NCI-H2171 treated with DMSO at 0.1 percent for 48 hours (cell line): ENCODE measurements at places on chromosomes 11 and 22.

- no peak for DNase-seq
Measured at GRCh38 chr11:83734120-83734519, 448.0 kb upstream of the CCDC90B start.

DNA sequence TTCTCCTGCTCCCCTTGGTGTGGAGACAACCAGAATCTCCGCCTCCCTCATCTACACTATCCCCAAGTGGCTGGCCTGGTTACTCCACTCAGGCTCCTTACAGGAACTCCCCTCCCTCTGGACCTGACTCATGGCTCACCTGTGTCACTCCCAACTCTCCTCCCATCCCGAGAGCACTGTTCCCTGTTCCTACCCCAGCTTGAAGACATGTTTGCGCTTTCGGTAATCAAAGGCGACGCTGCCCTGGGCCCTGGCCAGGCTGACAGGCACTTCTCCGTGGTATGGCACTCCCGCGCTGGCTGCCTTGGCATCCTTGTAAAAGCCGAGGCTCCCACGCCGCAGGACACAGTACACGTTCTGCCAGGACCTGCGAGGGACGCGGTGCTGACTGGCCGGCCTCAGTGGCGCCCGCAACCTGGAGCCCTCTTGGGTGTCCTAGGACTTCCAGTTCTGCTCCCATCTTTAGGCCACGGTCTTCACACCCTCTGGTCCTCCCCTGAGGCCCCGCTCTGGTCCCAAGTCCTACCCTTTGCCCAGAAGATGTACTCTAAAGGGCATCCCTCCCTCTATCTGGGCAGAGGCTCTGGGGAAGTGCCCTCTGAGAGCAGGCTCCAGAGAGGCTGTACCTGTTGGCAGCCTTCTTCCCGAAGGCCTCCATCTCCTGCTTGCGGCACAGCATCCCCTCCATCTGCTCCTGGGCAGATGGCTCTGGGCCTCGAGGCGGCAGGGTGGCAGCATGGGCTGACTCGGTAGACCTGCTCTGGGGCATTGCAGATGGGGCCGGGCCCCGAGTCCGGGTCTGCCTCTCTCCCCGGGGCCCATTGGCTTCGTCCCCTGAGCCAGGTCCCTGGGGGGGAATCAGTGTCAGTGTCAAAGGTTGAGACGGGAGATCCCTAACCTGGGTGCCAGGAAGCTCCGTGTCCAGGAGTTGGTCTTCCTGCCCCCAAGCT lies 9.4 kb upstream of the RBM4B start:
- peak; percentile 12 for DNase-seq

DNA sequence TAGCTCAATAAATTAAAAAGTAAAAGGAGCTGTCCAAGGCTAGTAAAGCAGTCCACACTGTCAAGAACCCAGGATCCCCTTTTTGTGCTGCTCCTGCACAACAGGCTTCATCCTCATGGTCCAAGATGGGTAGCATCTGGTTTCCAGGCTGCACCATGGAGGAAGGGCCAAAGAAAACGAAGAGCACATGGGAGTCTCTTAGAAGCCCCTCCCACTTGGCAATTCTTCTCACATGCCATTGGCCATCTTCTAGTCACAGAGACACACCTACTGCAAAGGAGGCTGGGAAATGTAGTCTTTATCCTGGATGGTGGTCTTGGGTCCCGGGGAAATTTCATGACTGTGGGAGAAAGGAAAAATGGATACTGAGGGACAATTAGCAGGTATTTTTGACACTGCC lies 37.8 kb downstream of the PRR5L start:
- peak; percentile 90 for DNase-seq

DNA sequence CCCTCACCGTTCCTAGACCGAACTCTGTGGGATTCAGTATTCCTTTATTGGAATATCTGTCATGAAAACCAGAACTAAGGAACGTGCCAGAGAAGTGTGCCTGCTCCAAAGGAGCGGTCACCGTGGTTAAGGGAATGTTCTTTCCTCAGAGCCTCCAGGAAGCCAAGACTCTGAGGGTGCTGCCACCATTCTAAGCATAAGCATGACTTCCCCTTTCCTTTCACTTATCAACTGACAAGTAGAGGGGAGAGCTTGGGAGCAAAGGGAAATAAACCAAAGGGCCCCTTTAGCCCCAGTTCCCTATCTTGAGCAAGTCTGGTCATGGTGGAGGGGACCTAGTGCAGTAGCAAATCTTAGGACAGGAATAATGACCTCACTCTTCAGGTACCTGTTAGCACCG lies 26.8 kb downstream of the CTR9 start:
- no peak for DNase-seq

DNA sequence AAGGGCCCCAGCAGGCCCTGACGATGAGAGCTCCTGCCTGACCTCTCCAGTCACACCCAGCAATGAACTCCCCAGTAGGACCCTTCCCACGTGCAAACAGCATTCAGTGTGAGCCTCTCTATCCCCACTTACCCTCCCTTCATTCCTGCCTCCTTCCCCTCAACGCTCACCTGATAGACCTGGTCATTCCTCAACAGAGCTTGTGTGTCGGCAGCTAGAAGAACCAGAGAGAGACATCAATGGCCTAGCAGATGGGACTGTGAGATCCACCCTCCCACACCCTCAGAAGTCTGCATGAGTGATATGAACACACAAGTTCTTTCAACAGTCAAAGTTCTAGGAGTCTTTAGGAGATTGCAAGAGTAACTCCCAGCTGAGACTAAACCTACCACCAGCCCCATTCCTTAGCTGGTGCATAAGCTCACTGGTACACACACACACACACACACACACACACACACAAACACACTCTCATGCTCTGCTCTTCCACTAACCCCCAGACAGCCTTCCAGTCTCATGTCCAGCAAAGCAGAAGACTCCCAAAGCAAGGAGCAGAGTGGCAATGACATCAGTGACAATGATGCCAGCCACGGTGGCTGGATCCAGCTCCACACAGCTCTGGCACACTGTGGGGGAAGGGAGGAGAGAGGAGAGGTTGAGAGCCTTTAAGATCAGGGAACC lies 3.1 kb downstream of the CD3D start:
- DNase-seq = no peak

GRCh38 chr11:47355283-47356128 lies 3.0 kb upstream of the MYBPC3 start:
- peak; percentile 93 for DNase-seq

GRCh38 chr11:122348659-122349409 lies 232.8 kb upstream of the BLID start:
- DNase-seq = no peak

DNA sequence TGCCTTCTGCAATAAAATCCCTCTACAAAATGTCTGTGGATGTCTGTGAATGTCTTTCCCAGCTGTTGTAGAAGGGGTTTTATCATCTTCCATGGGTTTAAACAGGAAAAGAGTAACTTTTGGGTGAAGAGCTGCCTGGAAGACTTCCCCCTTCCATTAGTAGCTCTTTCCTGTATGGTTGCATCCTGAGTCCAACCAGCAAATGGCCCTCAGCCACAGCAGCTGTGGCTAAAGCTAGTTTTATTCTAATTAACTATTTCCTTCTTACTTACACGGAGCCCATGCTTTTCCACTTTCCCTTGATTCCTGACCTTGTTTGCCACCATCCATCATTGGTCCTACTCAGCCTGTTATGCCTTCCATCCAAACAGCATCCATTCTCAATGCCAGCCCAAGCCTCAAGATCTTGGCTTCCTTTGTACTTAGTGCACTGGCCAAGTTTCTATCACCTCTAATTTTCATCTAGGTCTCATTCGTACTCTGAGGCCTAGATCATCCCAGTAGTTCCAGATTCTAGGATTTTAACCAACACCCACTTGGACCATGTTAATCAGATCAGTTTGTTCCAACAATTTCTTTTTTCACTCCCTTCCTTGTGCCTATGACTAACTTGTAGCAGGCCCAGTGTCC lies 41.5 kb upstream of the CADM1 start:
- DNase-seq = no peak

DNA sequence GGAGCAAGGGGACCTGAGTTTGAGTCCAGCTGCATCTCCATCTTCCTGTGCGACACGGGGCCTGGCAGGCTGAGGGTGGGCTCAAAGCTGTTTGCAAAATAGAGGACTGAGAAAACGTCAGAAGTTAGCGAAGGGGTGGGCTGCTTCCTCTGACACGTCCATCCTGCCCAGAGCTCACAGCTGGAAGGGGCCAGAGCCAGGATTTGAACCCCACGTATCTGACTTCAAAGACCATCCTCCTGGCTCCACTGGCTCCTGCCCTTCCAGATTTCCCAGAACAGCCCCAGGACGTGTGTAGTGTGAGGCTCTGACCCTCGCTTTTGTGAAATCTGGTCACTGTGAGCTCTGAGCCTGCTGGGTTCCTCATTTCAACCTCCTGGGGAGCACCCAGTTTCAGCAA lies 56.3 kb downstream of the CD82 start:
- no peak for DNase-seq

DNA sequence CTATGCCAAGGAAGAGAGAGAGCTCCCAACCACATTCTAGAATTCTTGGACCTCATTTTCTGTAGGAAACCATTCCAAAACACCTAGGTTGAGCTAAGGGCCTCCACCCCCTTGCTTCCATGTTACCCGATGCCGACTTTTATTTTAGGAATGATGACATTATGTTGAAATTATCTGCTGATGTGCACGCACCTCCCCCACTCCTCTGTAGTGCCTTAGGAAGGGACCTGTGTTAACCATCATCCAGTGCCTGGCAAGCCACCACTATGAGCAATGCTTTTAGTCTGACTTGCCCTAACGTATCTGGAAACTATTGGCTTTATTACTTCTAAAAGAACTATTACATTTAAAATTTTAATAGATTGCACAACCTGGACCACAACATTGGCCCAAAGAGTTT lies 42.1 kb downstream of the NCAPD3 start:
- DNase-seq = no peak

GRCh38 chr11:124759266-124760204 lies 2.6 kb downstream of the ESAM start:
- DNase-seq = no peak

- no peak for DNase-seq
Measured at GRCh38 chr22:31637447-31637890, 24.5 kb downstream of the PISD start.

GRCh38 chr11:116466801-116467200 lies 306.0 kb downstream of the BUD13 start:
- no peak for DNase-seq

- DNase-seq = no peak
Measured at GRCh38 chr11:116650052-116650451, 122.7 kb downstream of the BUD13 start.

- no peak for DNase-seq
Measured at GRCh38 chr11:1771700-1772099, 8.0 kb upstream of the CTSD start.

GRCh38 chr11:24588081-24588480 lies 91.2 kb downstream of the LUZP2 start:
- DNase-seq = no peak

- DNase-seq = no peak
Measured at GRCh38 chr22:25134028-25134427, 65.6 kb upstream of the CRYBB3 start.

GRCh38 chr22:42066937-42067336 lies 3.7 kb downstream of the NAGA start:
- DNase-seq = no peak

- DNase-seq = peak; percentile 75
Measured at GRCh38 chr11:78564490-78565467, 9.9 kb downstream of the NARS2 start.

GRCh38 chr22:36738416-36739020 lies 35.0 kb upstream of the CACNG2 start:
- no peak for DNase-seq

- no peak for DNase-seq
Measured at GRCh38 chr11:111631666-111632039, 29.4 kb downstream of the SIK2 start.

GRCh38 chr11:18727479-18728236 lies 1.7 kb upstream of the IGSF22 start:
- no peak for DNase-seq

GRCh38 chr11:7977232-7977917 lies 9.8 kb upstream of the EIF3F start:
- DNase-seq = no peak

GRCh38 chr22:46508491-46508999 lies 28.9 kb downstream of the CELSR1 start:
- DNase-seq = no peak

GRCh38 chr11:117851106-117851505 lies 25.4 kb downstream of the FXYD6 start:
- DNase-seq = peak; percentile 17

GRCh38 chr11:107563702-107564101 lies 1.8 kb downstream of the ALKBH8 start:
- peak; percentile 42 for DNase-seq

DNA sequence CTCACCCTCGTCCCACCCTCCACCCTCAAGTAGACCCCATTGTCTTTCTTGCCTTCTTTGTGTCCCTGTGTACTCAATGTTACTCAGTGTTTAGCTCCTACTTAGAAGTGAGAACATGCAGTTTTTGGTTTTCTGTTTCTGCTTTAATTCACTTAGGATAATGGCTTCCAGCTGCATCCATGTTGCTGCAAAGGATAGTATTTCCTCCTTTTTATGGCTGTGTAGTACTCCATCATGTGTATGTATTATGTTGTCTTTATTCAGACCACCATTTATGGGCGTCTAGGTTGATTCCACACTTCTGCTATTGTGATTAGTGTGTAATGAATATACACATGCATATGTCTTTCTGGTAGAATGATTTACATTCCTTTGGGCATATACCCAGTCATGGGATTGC lies 73.6 kb downstream of the SIK2 start:
- DNase-seq = no peak

DNA sequence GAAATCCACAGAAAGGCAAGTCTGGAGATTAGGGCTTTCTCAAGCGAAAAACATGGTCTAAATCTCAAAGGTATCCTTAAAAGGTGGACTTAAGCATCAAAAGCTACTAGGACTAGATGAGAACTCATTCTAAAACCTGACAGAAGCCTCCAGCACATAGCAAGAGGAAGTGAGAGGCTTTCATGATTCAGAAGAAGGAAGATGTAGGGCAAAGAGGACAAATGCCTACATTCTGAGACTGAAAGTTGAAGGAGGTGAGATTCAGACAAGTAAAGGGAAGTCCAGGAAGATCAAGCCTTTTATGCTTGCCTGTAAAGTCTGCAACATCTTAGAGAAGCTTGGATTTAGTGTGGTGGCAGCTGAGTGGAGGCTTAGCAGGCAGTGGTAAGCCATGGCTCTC lies 98.9 kb downstream of the PGR start:
- no peak for DNase-seq

DNA sequence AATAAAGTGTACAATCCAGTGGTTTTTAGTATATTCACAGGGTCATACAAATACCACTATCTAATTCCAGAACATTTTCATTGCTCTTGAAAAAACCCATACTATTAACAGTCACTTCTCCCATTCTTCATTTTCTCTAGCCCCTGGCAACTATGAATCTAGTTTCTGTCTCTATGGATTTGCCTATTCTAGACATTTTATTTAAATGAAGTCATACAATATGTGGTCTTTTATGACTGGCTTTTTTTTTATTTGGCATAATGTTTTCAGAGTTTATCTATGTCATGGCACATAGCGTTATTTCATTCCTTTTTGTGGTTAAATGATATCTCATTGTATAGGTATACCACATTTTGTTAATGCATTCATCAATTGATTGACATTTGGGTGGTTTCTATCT lies 59.4 kb downstream of the KDM2A start:
- DNase-seq = no peak

- no peak for DNase-seq
Measured at GRCh38 chr11:9219115-9219514, 46.0 kb downstream of the DENND5A start.

- DNase-seq = no peak
Measured at GRCh38 chr11:131832079-131832478, 461.7 kb downstream of the NTM start.

GRCh38 chr11:133936592-133936991 lies 20.2 kb downstream of the IGSF9B start:
- no peak for DNase-seq
